ENCODE measurements at places on chromosomes 16 and 17.

DNA sequence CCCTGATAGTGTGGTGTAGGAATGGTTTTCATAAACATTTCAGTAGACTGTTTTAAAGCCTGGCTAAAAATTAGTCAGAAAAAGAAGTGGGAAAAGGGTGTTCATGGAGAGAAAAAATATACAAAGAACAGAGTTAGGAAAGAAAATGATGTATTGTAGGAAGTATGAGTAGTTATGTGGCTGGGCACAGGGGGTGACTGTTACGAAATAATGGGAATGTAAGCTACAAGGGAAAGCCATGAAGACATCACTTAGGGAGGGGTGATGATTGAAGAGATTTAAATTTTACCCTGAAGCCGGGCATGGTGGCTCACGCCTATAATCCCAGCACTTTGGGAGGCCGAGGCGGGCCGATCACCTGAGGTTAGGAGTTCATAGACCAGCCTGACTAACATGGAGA is 55.3 kb downstream of the NUP88 start:
- DNase-seq = no peak

- DNase-seq = no peak
Measured at GRCh38 chr17:29760279-29761039, 137.7 kb upstream of the CORO6 start.

- DNase-seq = peak; percentile 91
Measured at GRCh38 chr17:60554377-60554788, 28.3 kb upstream of the APPBP2 start.

- DNase-seq = peak; percentile 74
Measured at GRCh38 chr16:24838554-24839266, 7.1 kb upstream of the SLC5A11 start.

DNA sequence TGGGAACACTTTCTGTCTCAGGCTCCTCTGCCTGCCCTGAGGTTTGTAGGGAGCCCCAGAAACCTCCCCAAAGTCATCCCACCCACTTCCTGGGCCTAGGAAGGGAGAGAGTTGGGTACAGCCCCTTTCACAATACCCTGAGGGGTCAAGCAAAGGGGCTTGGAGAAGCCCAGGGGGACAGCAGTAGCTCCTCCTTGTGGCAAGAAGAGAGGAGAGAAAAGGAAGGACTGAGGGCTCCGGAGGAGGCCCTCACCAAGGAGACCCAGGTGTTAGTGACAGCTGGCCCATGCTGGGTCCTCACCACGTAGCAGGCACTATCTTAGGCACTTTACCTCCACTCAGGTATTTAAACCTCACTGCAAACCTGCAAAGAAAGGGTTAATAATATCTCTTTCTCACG is 112.8 kb downstream of the IRX5 start:
- no peak for DNase-seq

DNA sequence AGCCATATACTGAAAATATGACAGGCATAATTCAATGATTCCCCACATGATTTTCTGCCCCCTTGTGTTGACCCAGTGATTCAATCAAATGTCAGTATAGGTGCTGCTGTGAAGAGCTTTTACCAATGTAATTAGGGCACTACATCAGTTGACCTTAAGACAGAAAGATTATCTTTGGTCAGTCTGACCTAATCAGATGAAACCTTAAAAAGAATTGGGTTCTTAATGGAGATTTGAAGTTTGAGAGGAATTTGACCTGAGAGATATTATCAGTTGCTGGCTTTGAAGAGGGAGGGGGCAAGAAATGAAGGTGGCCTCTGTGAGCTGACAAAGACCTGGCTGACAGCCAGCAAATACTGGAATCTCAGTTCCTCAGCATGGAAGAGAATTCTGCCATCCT is 358.7 kb upstream of the CA10 start:
- DNase-seq = peak; percentile 3

GRCh38 chr17:49557312-49558024 is 18.2 kb upstream of the NXPH3 start:
- peak; percentile 56 for DNase-seq

- peak; percentile 85 for DNase-seq
Measured at GRCh38 chr17:29347831-29348629, 42.1 kb upstream of the TAOK1 start.

GRCh38 chr16:85687651-85688471 is 893 bp downstream of the GINS2 start:
- no peak for DNase-seq

DNA sequence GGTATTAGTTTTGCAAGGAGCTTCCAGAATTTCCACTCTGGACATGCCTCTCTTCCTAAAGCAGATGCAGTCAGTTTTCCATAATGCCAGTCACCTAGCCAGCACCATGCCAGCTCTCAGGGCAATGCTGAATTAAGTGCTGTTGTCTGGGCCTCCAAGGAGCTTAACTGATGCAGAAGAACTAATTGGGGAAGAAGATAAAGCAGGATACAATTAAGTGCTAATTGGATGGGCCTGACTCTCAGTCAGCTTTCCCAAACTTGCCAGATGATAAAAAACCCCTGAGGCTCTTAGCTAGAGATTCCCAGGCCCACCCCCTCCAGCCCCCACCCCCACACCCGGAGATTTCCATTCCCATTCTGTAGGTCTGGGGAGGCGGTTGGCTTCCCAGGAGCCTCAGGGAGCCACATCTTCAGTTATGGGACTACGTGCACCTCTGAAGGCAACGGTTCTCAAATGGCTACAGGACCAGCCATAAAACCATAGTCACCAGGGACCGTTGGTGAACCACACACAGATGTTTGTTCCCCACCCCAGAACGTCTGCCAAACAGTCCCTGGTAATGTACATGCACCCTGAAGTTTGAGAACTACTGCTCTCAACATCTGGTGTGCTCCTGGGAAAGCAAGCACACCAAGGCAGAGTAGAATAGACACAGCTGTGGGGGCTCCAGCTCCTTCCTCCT is 499.1 kb upstream of the CDH5 start:
- no peak for DNase-seq

DNA sequence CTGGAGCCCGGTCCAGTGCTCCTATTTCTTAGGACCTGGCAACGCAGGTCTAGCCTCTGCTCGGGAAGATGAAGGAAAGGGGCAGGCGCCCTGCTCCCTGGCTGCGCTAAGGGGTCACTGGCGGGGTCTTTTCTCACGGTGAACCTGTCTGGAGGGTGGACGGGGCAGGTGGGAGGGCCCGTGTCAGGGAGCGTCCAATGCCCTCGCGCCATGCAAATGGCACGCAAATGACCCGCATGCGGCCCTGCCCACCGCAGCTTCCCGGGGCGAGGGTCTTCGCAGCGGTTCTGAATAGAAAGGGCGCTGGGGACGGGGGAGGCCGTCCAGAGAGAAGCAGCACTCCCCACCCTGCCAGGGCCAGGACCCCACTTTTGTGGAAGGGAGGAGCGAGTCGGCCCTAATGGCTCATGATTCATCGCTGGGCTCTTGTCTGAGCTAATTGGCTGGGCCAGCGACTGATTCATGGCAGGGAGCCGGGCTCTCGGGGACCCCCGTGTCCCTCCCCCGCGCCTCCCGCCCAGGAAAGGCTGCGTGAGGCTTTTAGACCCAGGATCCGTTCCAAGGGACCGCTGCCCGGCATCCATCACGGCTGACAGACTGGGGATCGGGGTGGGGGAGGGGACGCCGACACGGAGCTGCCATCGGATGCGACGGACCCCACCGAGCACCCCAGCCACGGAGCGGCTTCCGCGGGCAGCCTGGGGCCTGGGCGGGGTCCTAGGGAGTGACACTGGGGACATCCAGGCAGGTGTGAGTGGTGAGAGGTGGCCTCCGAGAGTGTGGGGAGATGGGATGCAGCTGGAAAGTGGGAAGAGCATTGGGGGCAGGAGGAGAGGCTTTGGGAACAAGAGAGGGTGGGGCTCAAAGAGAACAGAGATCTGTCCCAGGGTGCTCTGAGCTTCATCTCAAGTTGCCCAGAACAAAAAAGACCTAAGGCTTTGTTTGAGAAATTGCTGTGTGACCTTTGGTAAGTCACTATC is 25.0 kb upstream of the NGFR start:
- peak; percentile 32 for DNase-seq

DNA sequence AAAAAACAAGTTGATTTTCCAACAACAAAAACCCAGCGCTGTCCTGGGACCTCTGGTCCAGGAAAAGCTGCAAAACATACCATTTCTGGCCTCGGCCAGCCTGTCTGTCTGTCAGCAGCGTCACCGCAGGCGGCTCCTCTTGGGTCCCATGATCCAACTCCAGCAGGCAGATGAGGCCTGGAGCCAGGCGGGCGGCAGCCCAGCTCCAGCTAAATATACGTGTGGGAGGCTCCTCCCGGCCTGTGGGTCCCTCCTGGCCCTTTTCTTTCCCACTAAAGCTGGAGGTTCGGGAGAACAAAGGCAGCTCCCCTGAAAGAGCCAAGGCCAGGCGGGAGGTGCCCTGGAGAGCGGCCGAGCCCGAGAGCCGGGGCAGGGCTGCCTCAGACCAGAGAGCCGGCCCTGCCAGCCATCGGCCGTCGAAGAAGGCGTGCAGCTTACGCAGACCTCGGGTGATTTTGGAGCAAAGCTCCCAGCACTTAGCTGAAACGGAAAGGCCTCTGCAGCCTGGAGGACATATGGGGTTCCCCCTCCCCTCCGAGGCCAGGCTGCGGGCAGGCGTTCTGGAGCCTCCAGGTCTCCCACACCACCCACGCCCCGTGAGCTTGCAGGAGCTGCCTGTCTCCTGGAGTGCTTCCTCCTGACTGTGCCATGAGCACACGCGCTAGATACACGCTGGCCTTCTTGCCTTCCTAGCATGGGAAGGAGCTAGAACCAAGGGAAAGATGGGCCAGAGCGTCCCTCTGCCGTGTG is 19.9 kb upstream of the JPH3 start:
- DNase-seq = peak; percentile 82

DNA sequence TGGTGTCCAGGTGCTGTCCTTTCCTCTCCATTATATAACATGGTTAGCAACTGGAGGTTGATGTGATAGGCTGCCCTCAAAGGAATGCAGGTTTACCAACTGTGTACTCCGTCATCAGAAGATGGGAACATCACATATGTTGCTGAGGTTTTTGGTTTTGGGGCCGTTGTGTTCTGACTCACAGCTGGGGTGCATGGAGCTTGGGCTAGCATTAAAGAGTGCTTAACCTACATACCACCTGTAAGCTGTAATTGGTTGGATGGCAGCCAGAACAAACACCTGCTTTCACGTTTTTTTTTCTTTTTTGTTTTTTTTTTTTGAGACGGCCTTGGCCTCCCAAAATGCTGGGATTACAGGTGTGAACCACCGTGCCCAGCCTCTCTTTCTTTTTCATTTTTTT is 20.9 kb downstream of the TMEM11 start:
- DNase-seq = no peak

GRCh38 chr16:70630960-70631745 is 15.2 kb upstream of the IL34 start:
- DNase-seq = no peak

DNA sequence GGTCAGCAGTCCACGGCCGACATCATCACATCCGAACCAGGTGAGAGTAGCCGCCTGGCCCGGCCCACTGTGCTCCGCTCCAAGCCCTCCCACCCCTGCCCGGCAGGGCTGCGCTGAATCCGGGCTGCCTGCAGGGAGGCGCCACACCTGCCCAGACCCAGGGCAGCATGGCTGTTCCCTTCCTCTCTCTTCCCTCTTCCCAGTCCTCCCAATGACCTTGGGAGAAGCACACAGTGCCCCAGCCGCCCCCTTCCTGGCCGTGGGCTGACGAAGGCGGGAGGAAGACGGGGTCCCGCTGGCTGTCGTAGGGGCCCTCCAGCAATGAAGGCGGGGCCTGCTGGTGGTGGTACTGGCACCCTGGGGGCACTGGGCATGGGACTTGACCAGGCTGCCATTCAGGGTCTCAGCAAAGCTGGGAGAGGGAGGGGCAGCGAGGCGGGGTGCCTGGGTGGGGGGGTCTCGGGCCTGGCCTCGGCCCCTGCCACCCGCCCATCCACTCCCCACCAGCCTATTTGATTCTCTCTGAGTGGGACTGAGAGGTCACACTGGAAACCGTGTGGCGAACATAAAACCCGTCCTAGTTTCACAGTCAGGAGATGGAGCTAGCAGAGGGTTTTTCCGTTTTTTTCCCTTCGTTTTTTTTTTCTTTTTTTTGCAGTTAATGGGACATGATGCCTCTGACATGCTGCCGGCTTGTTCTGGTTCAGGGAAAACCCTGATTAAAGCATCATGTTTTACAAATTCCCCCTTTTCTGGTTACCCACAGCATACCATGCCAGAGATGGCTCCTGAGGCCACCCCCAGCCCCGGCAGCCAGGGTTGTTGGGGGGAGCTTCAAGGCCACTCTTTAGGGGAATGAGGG is 50.6 kb downstream of the BAHCC1 start:
- DNase-seq = no peak

DNA sequence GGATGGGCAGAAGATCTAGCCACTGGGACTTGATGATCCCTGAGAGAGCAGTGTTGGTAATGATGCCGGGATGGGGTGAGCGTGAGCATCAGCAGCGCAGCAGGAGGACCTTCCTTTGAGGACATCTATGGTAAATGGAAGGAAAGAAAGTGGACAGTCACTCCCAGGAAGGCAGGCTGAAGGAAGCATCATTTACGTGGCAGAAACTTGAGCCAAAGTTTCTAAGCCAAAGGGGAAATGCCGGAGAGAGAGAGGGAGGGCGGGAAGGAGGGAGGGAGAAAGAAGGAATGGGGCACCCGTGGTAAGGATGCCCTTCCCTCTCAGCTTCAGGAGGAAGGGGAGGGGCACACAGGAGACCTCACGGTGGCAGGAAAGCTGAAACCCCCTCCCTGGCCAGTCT is 86.3 kb upstream of the CACNG5 start:
- no peak for DNase-seq

DNA sequence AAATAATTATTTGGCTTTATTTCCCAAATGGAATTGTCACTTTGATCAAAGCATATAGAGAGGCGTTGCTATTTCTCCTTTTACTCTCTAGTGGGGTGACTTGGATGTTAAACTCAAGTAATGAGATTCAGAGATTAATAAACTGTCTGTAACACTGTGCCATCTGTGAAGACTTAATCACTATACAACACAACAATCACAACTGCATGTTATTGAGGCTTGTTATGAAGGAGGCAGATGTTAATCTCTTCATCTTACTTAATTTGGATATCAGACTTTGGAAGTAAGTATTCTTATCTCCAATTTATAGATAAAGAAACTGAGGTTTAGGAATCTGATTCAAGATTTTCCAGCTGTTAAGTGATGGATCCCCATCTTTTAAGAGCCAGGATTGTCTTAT is 132.5 kb downstream of the CNTNAP4 start:
- DNase-seq = no peak

- DNase-seq = peak; percentile 44
Measured at GRCh38 chr17:74959826-74960515, 12.6 kb downstream of the HID1 start.

GRCh38 chr16:50858877-50859627 is 117.2 kb downstream of the CYLD start:
- DNase-seq = no peak

GRCh38 chr17:9498490-9498889 is 77.1 kb downstream of the STX8 start:
- no peak for DNase-seq

- no peak for DNase-seq
Measured at GRCh38 chr16:85017151-85017550, 5.8 kb upstream of the ZDHHC7 start.

GRCh38 chr17:65294181-65294719 is 157.1 kb downstream of the RGS9 start:
- DNase-seq = peak; percentile 67
